ENCODE measurements at places on chromosomes 2 and 18. TPM values are rescaled to one million over a fixed set of nuclear protein-coding genes. Genes with fewer than 3 reads are reported as not detected.

ADRA2B gene
- not detected for total RNA-seq

GRCh38 chr2:227335713-227336112 is 10.7 kb downstream of the MFF start:
- no peak for DNase-seq

GRCh38 chr2:142843731-142844130 is 33.7 kb upstream of the KYNU start:
- no peak for DNase-seq

DNA sequence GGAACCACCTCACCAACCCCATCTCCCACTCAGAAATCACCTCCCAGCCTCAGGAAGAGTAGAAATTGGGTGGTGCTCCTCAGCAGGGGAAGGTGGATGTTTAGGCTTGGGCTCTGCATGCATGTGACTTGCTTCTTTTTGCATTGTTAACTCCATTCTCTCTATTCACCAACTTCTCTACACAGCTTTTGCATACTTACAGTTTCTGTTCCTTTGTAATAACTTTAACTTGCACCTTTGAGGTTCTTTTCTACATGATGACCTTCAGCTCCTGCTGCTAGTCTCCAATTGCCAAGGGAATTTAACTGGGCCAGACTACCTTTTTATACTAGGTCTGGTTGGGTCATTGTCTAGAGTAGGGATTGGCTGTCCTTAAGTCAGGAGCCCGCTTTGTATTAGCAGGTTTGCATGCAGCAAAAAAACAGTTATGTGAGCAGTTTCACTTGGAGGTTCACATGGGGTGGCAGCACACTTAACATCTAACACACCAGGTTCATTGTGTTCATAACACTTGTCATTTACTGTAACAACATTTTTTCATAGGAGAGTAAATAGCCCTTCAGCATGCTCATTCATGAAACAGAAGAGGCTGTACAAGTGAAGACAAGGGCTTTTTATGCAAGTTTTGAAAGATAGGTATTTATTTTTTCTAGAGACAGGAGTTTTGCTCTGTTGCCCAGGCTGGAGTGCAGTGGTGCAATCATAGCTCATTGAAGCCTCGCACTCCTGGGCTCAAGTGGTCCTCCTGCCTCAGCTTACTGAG is 12.0 kb downstream of the MRPL35 start:
- no peak for DNase-seq
